Stimulated activated CD8-positive, alpha-beta memory T cell treated with anti-CD3 and anti-CD28 coated beads, Interleukin-4, amount 100 ng/mL, for 4 hours (primary cell): ENCODE measurements at places on chromosomes 13 and 19.

DNA sequence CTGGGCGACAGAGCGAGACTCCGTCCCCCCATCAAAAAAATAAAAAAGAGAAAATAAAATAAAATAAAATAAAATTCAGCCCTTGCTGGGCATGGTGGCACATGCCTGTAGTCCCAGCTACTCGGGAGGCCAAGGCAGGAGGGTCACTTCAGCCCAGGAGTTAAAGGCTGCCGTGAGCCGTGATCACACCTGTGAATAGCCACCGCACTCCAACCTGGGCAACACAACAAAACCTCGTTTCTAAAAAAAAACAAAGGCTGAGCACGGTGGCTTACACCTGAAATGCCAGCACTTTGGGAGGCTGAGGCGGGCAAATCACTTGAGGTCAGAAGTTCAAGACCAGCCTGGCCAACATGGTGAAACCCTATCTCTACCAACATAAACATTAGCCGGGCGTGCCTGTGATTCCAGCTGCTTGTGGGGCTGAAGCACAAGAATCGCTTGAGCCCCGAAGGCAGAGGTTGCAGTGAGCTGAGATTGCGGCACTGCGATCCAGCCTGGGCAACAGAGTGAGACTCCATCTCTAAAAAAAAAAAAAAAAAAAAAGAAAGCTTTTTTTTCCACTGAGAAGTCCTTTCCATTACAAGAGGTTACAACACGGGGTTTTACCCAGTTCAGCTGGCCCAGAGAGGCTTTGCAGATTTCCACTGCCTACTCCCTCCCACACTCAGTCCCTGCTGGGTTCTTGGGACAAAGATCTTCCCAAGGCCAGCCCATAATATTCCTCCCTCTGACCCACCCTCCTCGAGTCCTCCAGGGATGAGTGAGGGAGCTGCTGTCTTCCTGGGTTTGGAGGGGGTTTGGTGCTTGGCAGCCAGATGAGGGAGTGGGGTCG, 6.4 kb downstream of the ANGPTL4 start:
- no peak for DNase-seq

GRCh38 chr13:48817166-48817802, 158.4 kb upstream of the FNDC3A start:
- DNase-seq, result no peak

GRCh38 chr13:46181840-46182490, at the start of gene LCP1:
TSS of gene LCP1 (minus strand) at chr13:46182177. CDS start at chr13:46159662, 22,515 bp downstream.
- DNase-seq, result peak; percentile 53

- no peak for DNase-seq
Measured at GRCh38 chr13:70034286-70034685, 73.3 kb upstream of the ATXN8OS start.

DNA sequence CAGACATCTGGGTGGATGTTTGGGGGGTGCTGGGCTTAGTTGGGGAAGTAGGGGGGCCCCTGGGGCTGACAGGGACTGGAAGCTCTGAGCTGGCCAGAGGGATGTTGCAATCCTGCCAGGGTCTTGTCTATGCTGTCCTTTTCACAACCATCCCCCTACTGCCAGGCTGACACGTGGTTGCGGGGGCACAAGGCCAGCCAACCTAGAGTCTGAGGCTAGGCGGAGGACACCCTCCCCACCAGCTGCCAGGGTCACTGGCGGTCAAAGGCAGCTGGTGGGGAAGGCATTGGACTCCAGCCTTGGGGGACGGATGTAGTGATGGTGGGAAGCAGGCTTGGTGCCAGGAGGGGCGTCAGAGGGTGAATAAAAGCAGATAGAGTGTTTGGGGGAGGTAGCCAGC, 1.6 kb upstream of the APOC1 start:
- DNase-seq, result no peak
